ENCODE measurements at places on chromosomes 12 and 14. TPM values are rescaled to one million over a fixed set of nuclear protein-coding genes. Genes with fewer than 3 reads are reported as not detected.

Gene TMEM63C
- total RNA-seq, result 21.6 TPM

Gene ESPL1
- total RNA-seq, result 2.8 TPM

Gene G2E3
- total RNA-seq, result 57.9 TPM

Gene MDM2
- total RNA-seq, result 84.2 TPM

Gene CLEC1A
- 0.63 TPM for total RNA-seq

Gene GUCY2C
- not detected for total RNA-seq

Gene CHMP4A
- total RNA-seq, result 35.1 TPM
